ENCODE measurements at places on chromosomes 4 and X. TPM values are rescaled to one million over a fixed set of nuclear protein-coding genes. Genes with fewer than 3 reads are reported as not detected.

The RASL11B gene
- total RNA-seq = not detected

The DUX4 gene
- not detected for total RNA-seq

The ARMCX1 gene
- total RNA-seq = 46.1 TPM

The CNKSR2 gene
- 0.17 TPM for total RNA-seq

The S100G gene
- total RNA-seq = not detected

The UGT2B10 gene
- total RNA-seq = not detected

The CSN1S1 gene
- not detected for total RNA-seq

DNA sequence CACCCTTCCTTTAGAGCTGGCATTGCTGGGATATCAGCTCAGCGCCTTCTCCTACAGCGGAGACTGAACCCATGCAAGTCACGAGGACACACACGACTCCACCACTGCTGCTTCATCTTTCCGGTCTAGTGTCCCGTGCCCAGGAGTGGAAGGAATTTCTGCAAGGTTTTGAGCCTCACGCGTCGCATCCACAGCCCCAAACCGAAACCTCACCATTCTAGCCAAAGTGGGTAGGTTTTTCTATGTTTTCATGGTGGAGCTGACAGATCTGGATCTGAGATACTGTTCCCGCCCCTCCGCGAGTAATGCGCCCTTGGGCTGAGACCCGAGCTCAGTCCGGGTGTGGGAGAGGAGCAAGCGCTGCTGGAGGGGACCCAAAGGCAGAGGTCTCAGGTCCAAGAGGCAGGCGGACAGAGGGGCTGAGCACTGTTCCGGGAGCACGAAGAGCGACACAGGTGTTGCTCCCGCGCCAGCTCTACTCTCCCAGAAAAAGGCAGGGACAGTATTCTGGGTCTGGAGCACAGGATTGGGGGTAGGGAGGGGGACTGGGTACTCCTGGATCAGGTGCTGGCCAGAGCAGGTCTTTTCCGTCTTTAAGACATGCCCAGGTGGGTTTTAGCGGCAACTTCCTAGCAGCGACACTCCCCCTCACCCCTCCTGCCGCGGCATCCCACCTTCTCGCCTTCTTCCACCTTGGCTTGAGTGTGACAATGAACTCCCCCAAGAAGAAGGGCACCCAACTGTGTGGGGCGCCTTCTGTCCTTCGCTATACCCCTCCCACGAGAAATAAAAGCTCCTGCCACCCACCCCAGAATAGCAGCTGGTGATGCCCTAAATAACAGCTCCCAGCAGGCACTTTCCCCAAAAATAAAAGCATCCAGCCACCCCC is 1.8 kb downstream of the EPHA5 start:
- no peak for DNase-seq

DNA sequence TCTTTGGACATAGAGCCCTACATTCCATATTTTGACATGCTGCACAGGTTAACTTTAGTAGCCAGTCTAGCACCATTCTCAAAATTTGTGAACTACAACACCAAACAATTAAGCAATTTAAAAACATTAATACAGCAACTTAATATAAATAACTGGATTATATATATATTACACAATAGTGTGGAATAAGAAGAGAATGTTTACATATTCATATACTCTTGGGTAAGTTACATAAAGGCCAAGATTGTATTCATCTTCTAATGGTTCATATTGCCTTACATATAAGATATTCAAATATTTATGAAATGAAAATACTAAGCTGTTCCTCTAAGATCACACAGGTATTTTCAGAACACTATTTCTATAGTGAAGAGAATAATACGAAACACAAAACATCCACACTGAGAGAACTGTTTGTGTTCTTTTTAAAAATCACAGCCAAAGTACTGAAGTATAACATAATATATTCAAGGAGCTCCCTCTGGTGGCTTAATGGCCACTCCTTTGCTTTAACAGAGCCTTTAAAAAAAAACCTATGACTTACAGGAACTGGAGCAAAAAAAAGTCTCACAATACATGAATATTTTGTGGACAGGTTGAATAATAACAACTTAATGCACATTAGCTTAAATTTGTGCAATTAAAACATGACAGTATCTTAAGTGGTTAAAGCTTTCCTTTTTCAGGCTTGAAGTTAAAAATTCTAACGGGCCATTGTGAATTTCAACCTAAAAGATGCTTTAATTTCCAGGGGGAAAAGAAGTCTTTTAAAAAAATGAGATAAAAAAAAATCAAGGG is 46.2 kb downstream of the NEK1 start:
- DNase-seq = peak; percentile 72

- DNase-seq = no peak
These were observed 322.1 kb downstream of the CBLL2 start for GRCh38 chrX:22594766-22595165.

DNA sequence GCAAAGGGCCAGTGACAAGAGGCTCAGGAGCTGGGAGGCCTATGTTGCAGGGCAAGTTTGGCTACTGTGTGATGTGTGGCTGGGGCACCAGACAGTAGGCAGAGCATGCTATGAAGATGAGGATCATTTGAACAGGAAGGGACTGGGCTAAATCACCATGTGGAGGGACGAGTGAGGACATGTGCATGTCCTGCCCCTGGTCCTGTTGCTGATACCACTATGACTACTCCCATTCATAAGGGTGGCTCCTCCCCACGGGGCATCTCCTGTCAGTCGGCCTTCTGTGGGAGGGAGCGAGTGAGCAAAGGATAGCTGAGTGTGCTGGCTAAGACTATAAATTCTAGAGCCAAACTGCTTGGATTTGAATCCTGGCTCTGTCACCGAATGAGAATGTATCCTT is 139.2 kb downstream of the TMEM164 start:
- no peak for DNase-seq

GRCh38 chrX:31298916-31299315 is 227.1 kb upstream of the FTHL17 start:
- DNase-seq = no peak

GRCh38 chrX:42119076-42119475 is 195.7 kb upstream of the CASK start:
- DNase-seq = peak; percentile 2

DNA sequence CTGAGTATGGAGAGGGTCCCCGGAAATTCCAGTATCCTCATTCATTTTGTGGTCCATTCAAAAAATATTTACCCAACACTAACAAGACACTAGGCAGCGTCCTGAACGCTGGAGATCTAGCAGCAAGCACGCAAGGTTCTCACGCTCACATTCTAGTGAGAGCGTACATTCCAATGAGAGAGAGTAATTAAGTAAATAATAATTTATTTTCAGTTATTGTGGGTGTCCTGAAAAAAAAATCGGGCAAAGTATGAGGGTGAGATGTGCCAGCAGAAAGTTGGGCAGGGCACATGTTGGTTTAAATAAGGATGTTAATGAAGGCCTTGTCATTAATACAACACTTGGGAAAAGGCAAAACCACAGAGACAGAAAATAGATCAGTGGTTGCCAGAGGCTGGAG is 4.0 kb upstream of the TMEM156 start:
- DNase-seq = peak; percentile 75

DNA sequence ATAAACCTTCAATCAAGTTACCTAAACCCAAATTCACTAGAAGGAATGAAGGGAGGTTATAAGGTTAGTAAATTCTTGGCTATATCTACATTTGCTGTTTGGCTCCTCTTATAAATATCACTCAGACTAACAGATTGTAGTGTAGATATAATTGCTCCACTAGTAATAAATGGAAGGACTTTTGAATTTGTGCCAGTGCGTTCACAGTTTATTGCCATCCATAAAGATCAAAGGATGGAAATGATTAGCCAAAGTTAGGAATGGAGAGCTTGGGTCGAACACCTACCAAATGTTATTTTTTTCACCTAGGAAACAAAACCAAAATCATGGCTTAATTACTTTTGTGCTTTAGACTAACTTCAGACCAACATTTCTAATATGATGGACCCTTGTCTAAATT is 9.2 kb downstream of the DTHD1 start:
- DNase-seq = no peak

DNA sequence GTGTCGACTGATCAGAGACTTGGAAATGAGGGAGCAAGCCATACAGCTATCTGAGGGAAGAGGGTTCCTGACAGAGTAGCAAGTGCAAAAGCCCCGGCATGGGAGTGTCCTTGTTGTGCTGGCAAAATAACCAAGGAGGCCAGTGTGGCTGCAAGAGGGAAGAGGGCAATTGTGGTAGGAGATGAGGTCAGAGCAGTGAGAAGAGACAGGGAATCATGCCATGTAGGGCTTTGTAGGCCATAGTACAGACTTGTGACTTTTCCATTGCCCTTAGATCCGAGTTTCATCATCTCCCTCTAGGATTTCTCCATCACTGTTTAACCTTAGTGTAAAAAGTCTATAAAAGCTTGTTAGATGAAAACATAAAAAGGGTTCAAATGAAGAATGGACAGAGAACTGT is 76.2 kb downstream of the DOCK11 start:
- DNase-seq = no peak

GRCh38 chr4:122701061-122701460 is 31.4 kb upstream of the BBS12 start:
- DNase-seq = peak; percentile 6

DNA sequence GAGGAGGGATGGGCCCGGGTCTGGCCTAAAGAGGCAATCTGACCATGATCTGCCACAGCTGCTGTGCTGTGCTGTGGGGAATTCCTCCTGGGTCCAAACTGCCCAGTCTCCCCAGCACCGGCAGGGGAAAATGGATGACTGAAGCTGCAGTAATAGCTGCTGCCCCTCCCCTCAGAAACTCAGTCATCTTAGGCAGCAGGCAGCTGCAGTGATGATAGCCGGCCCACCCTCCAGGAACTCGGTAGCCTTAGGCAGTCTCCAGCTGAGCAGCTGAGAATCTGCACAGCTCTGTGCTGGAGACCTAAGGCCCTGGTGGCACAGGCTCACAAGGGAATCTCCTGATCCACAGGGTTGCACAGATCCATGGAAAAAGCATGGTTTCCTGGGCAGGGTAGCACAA is 113.4 kb upstream of the USP38 start:
- no peak for DNase-seq

DNA sequence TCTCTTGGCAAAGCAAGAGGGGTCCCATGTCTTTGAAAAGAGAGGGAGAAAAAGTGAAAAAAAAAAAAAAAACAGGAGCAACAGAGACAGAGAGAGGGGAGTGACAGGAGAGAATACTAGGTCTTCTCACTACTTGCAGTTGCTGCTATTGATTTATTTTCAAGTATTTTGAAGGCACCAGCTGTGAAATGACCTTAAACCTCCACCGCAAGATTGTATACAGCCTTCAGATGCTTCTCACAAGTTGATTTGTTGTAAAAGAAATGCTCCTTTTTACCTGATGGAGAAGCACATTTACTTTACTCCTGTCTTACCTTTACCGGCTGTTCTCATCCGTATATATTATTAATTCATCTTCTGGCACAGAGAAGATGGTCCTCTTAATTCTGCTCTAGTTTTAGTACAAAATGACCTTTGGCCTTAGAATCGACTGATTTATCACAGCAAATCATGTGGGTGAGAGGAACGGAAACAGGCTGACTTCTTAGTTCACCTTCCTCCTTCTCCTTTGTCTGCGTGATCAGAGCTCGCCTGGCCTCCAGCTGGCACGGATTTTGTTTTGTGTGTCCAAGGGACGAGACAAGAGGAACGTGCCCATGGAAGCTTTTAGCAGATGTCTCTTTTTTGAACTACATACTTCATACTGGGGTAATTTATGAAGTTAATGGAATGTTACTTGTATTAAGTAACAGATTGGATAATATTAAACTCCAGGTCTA is 82.4 kb upstream of the PACRGL start:
- peak; percentile 38 for DNase-seq

DNA sequence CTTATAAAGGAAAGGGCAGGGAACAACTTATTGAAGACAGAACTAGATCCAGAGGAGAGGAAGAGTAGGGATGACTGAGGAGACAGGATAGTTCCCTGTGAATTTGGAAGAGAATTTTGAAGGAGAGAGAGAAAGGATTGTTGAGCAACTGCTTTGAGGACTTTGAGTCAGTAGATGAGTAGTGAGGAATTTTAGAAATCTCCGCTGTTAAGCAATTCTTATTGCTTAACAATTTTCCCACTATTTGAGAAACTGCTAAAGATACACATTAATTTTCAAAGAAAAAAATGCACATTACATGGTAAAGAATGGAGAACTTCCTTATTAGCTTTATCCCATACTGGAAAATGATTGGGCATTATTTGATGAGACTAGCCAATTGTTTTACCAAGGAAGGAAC is 116.3 kb upstream of the NRK start:
- DNase-seq = no peak

- DNase-seq = peak; percentile 67
These were observed 119.4 kb downstream of the AKAP4 start for GRCh38 chrX:50081282-50081889.

GRCh38 chrX:21047034-21047455 is 327.2 kb upstream of the CNKSR2 start:
- no peak for DNase-seq

DNA sequence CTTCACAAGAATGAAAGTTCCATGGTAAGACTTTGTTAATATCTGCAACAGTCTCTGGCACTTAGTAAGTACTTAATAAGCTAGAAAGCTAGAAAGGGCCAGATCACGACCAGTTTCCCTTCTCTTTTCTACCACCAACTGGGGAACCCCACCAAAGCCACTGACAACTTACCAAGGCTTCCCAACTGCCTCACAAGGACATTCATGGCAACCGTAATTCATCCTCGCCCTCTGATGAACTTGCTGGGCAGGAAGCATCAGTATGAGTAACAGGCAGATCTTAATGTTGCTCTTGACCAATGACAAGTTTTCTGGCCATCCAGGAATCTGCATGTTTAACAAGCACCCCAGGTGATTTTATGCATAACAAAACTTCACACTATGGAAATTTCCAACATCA is 23.2 kb upstream of the ZCCHC13 start:
- DNase-seq = no peak

DNA sequence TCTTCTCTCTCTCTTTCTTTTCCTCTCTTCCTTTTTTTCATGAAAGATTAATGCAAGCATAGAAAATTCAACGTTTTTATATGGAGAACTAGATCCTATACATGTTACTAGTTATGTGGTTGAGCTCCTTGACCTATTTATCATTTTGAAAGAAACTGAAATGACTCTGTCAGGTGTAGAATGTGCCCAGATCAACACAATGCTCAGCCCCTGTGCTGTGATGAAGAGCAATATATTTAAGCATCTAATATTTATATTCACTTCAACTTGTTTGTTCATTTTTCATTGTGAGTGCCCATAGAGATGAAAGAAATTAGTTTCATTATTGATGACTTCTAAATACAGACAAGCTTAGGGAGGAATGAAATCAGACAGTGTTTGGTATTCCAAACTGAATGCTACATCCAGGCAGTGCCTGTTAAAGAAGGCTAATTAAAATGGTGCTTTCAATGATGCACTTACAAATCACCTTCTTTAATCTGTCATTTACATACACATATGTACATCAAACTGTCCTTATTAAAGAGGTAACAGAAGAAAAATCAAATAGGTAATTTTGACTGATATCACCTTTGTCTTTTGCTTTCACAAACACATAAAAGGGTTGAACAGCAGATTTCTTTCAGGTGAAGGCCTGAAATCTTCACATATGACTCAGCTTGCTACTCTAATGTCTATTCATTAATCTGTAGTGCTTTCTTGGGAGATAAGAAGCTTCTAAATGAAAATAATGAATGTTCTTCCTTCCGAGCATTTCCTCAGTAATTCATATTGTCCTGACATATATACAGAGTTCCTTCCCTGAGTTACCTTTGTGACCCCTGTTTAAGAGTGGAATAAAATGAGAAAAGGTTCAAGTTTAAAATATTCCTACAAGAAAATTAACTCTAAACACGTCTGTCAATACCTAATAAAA is 915.9 kb downstream of the PDHA2 start:
- no peak for DNase-seq

GRCh38 chr4:17702641-17703040 is 78.8 kb downstream of the FAM184B start:
- DNase-seq = no peak

Data from dermis blood vessel endothelial cell (primary cell).